ENCODE measurements at places on chromosomes 2 and 18.

DNA sequence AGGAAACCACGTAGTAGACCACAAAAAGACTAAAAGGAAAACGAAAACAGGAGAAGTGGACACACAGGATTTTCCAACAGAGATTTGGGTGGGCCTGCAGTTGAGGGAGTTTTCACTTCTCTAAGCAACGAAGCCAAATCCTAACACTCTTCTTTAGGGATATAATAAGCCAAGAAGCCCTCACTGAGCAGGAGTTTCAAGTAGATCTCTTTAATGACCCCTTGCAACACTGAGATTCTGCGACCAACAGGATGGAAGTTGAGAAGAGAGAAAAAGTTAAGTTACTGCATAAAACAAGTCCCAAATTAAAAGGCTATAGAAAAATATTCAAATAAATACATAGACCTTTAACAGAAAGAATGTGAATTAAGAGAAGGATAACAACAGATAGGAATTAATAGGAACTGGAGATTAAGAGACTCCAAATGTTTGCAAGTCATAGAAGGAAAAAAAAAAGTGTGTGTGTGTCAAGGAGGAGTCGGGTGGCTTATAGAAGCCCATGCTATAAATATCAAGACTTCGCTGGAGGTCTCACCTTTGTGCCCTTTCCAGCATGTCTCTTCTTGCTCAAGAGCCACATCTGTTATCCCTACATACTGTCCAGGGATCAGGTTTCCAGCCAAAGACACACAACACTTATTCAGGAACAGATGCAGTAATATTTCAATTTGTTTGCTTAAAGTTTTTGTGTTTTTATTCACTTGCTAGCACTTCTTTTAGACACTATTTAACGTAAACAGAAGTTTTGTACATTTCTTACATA lies 69.4 kb upstream of the ARHGAP28 start:
- no peak for DNase-seq

GRCh38 chr2:56615760-56616159 lies 432.0 kb downstream of the CCDC85A start:
- no peak for DNase-seq

- no peak for DNase-seq
Measured at GRCh38 chr2:215382480-215382879, 53.4 kb downstream of the FN1 start.

DNA sequence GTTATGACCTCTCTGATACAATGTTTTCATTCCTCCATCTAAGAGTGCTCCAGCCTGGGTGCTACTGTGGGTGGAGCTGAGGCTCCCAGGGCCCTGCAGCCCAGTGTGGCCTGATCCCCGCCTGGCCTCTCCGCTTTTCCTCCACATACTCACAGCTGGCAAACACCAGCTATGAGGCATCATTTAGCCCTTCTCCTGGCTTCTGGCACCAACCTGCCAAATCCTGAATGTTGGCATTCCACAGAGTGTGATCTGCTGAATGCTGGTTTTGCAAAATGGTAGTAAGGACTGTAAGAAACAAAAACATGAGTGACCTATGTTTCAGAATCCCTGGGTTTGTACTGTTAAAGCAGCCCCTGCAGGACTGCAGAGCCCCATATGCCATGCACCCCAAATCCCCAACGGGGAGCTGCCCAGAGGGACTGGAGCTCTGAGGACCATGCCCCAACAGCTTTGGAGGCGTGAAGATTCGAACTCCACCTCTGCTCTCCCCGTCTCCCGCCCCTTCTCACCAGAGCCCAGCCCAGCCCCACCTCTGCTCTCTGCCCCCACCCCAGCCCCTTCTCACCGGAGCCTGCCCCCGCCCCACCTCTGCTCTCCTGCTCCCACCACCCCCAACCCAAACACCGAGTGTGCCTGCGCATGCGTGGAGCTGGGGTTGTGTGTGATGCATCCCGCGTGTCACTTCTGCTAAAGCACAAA lies 4.2 kb downstream of the SLC66A2 start:
- no peak for DNase-seq

Data from COLO829 (cell line).